ENCODE measurements at places on chromosomes 3 and 15. TPM values are rescaled to one million over a fixed set of nuclear protein-coding genes. Genes with fewer than 3 reads are reported as not detected.

The LRRIQ4 gene
- 0.12 TPM for polyA plus RNA-seq

The NUP210 gene
- polyA plus RNA-seq, result 28.9 TPM

GRCh38 chr3:160135851-160136250 is 89.4 kb upstream of the C3orf80 start:
- DNase-seq, result no peak

DNA sequence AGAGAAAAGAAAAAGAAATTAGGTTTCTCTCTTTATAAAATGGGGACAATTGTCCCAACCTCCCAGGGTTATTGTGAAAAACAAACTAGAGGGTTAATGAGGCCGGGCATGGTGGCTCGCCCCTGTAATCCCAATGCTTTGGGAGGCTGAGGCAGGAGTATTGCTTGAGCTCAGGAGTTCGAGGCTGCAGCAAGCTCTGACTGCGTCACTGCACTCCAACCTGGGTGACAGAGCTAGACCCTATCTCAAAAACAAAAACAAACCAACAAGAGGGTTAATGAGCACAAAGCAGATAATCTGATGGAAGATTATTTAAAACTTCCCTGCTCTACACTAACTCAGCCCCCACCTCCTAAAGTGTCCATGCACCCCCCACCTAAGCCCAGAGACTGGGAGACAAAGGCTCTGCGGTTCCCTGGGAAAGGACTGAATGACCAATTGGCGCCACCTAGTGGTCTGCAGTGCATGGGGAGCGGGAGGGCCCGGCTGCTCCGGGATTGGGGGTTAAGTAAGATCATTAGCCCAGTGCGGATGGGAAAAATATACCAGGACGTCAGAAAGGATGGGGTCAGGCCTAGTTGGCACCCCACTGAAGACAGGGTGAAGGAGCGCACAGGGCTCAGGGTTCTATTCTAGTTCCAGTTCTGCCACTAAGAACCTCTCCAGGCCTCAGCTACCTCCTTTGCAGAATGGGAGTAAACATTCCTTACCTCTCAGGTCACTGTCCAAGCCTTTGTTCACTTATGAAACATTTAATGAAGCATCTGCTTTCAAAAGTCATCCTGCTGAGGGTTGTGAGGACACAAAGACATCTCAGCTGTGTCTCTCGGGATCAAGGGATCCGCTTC is 15.6 kb downstream of the PIF1 start:
- DNase-seq, result peak; percentile 80

DNA sequence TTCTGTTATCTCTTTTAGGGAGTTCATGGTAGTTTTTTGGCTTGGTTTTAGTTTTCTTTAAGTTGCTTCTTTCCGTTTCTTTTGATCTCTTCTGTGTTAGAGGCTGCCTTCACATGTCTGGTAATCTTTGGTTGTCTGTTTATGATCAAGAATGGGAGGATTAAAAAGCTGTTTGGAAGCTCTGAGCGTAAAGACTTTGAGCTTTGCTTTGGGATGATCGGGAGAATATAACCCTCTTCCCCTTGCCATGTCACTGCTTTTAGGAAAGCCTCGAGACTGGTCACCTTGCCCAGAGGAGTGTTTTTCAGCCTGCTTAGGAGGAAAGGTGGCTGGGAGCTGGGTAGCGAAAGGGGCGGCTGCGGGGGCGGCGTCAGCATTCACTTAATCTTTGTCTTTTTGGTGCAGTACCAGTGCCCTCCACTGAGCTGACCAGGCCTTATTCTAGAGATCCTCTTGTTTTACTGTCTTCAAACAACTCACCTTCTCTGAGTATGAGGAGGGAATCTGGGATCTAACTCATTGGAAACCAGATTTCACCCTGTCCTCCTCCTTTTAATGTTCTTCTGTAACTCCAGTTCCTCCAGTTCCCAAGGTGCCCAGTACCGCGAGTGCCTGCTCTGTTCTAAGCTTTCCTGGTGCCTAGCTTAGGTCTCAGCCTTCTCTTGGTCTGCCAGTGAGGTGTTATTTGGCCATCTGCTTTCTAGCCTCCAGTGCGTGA is 15.5 kb downstream of the TATDN2 start:
- no peak for DNase-seq

- no peak for DNase-seq
These were observed 29.6 kb upstream of the SPTBN5 start for GRCh38 chr15:41923401-41923997.

GRCh38 chr3:49377483-49377882 is 19.3 kb upstream of the GPX1 start:
- no peak for DNase-seq

GRCh38 chr15:78223396-78224022 is 10.9 kb downstream of the ACSBG1 start:
- no peak for DNase-seq

DNA sequence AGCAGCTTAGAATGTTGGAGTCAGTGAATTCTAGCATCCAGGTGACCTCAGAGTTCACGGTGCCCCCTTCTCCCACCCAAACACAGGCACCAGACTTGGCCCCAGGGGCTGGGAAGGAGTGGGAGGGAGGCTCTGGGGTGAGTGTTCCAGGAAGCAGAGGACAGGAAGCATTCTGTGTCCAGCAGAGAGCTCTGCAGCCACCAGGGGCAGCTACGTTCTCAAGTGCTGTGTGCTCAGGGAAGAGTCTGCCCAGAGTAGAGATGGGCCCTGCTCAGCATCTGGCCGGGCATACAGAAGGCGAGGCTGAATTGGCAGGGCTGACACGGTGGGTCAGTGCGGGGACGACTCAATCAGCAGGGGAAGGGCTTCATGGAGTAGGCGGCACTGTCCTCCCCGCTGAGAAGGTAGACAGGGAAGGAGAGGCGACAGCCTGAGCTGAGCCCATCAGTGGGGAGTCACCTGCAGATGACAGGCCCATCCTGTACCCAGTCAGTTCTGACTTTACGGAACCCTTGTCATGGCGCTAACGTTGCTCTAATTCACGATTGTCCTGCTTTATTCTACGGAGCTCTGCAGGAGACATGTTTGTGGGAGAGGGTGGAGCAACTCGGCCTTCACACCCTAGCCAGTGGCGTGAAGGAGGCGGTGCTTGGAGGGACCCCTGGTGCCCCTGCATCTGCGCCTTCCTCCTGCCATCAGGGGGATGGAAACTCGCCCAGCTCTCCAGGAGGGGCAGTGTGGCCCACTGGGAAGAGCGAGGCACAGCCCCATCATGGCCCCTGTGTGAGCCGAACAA is 82.2 kb downstream of the C3orf70 start:
- no peak for DNase-seq

Measured in left kidney (tissue), 8 donors.